HuH-7 (cell line): ENCODE measurements at places on chromosomes 3 and 15.

- no peak for DNase-seq
Observed at GRCh38 chr3:96294143-96294542, 520.3 kb upstream of the EPHA6 start.

DNA sequence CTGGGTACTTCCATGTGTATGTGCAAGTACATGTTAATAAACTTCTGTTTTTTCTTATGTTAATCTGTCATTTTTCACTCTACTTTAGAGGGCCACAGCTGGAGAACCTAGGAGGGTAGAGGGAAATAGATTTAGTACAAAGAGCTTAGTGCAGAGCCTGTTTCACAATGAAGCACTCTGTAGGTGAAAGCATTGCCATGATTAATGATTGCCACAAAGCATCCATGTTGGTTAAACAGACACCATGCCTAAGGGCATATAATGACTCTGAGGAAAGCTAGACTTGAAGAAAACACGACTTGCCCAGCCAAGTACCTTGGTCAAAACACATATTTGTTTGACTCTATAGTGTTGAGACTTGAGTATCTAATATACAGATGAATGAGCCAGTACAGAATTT is 338.4 kb downstream of the FHIT start:
- DNase-seq, result no peak

GRCh38 chr3:46574243-46574646 is 8.1 kb upstream of the LRRC2 start:
- no peak for DNase-seq

DNA sequence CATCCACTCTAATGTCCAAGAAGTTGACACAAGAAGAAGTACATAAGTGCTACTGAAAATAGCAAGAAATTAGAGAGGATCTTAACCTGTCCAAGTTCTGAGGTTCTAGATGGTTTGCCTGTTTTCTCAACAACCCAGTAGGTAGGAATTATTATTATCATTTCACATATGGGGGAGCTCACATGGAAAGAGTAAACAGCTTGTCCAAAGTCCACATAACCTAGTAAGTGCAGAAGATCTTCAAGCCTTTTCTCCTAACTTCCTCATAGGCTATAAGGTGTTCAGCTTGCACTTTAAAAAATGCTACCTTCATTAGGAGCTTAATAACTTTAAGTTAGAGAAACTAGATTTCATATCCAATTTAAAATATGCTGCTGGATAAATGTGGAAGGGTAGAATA is 3.0 kb downstream of the SLC2A2 start:
- no peak for DNase-seq

DNA sequence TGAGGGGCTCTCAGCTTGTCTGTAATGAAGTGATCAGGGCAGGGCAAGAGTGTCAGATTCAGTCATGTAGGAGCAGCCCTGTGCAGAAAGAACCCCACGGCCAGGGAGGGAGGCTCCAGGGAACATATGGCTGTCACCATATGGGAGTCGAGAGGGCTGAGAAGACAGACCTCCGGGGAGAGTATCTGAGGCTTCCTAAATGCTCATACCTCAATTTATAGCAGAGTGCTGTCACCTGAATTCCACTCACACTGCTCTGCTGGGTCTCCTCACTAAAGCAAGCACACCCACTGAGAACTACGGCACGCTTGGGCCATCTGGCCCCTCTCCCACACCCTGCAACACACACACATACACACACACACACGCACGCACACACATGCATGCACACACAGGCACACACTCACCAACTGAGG is 92.3 kb upstream of the TJP1 start:
- no peak for DNase-seq

DNA sequence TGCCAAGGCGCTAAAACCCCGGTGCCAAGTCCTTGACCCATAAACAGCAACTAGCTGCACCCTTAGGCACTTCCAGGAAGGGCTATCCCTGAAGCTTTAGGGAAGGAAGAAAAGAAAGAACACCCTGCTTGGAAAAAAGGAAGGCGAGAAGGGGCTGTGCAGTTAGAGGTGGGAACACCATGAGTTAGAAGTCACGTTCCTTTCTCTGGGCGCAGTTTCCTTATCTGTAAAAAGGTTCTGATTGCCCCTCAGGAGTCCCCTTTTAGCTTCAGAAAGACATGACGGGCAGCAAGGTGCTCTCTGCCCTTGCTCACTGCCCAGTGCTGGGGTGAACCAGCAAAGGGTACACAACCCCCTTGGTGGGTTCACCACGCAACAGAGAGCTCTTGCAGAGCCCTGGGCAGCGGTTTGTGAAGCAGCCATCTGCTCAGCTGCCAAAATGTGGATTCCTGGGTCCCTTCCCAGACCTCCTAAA is 798 bp downstream of the GCHFR start:
- DNase-seq, result no peak
